ENCODE measurements at places on chromosomes 1 and 21.

DNA sequence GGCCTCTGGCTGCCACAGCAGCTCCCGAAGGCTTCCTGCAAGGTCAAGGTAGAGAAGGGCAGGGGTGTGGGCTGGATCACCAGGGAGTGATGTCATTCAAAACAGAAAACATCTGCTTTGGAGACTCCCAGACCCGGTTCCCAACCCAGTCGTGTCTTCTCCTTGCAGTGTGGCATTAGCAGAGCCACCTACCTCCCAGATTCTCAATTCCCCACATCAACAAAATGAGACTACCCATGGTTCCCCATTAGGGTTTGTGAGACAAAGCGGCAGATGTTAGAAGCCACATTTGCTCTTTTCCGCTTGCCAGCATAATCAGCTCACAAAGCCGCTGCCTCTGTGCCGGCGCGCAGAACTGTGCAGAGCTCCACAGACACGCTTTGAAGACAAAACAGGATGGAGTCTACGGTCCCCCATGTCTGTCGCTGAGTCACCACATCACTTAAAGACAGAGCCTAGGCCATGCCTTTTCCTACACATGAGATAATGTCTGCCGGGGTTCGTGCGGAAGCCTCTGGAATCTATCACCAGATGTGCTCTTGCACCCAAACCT is 12.5 kb downstream of the KIF17 start:
- DNase-seq: no peak

DNA sequence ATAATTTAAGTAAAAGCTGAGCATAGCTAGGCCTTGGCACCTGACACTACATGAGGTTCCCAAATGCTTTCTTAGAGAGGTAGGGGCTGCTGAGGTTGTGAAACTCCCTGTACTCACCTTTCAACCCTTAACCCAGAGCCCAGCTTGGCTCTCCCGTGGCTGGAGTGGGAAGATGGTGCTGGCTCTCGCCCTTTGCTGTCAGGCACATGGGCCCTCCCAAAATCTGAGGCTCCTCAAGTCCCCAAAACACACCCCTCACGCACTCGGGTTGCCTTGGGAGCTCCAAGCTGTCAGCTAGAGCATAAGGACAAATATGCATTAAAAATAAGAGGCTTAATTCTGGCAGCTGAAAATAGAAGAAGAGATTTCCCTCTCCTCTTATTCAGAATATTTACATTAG is 46.7 kb upstream of the PLPPR4 start:
- no peak for DNase-seq

DNA sequence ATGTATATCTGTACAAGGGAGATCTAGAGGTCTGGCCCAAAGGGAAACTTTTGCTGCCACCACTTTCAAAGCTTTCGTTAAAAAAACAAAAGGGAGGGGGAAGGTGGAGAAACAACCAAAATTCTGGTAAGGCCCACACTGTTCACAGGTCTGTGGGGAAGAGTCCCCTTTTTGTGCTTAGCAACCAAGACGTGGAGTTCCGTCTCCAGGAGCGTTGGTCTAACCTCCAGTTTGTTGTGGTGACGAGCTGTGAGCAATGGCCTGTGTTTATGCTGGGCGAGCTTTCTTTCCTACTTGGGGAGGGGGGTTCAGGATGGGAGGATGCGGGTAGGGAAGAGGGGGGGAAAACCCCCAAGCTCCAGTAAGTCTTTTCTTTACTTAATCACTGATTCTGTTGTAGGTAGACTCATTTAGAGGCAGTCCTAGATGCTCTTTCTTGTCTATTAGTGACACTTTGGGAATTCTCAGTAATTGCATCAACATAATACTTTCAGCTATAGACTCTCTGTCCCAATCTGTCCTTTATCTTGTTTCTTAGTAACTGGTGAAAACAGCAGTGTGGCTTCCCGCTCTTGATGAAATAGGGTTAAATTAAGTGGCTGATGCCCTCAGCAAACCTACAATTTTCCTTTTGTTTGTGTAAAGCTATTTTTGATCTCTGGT is 1.5 kb downstream of the HIPK1 start:
- peak; percentile 13 for DNase-seq

- no peak for DNase-seq
Observed at GRCh38 chr1:145991735-145992412, 4.5 kb downstream of the TXNIP start.

DNA sequence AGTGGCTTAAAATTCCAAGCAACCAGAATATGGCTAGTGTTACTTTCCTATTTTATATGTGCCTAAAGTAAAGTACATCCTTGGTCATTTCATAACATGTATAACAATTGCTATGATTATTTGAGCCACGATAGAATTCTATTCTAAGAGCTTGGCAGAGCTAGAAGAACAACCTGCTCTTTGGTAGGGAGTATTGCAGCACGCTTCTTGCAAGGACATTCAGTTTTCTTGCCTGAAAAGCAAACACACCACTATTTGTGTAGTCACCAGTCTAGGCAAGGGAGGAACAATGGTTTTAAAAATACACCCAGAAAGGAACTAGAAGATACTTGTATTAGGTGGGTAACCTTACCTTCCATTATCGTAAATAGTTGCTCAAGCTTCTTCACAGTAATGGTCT is 51.5 kb downstream of the CNST start:
- DNase-seq: no peak

GRCh38 chr1:235124111-235124510 is 4.5 kb downstream of the TOMM20 start:
- DNase-seq: no peak

DNA sequence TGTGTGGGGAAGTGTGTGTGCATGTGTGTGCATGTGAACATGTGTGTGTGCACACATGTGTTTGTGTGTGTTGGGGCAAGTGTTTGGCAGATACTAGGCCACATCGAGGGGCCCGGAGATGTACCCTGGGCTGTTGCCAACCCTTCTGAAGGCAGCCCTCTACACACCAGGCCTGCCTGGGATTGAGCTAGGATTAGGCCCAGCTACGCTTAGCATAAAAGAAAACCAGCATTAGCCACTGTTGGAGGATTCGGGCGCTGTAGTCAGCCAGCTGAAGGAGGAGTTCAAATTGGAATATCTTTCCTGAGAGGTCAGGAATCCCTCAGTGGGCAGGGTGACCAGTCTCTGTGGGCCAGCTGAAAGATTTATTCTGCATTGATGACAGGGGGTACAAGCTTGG is 10.6 kb upstream of the ALX3 start:
- DNase-seq: no peak
